ENCODE measurements at places on chromosomes 3 and 15. TPM values are rescaled to one million over a fixed set of nuclear protein-coding genes. Genes with fewer than 3 reads are reported as not detected.

PARP9 gene
- 27.0 TPM for total RNA-seq

LRRN1 gene
- total RNA-seq = 0.13 TPM

DNA sequence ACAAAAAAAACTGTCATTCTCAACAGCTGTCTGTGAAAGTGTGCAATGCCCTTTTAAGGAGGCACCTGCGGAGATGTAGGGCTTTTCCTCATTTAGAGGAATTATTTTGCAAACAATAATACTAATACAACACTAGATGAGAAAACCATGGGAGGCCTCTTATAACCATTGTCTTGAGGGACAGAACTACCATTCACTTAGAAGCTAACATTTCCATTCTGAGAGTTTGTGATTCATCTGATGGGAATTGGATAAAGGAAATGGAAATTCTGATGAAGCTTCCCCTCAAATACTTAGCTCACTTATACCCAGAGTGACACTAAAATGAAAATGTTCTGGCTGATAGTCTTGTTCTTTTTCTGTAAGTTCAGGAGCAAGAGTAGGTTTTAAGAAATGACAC lies 147.7 kb downstream of the CADPS start:
- no peak for DNase-seq

- DNase-seq = no peak
Observed at GRCh38 chr3:188179006-188179966, 25.3 kb downstream of the LPP start.

C3orf20 gene
- not detected for total RNA-seq

DNA sequence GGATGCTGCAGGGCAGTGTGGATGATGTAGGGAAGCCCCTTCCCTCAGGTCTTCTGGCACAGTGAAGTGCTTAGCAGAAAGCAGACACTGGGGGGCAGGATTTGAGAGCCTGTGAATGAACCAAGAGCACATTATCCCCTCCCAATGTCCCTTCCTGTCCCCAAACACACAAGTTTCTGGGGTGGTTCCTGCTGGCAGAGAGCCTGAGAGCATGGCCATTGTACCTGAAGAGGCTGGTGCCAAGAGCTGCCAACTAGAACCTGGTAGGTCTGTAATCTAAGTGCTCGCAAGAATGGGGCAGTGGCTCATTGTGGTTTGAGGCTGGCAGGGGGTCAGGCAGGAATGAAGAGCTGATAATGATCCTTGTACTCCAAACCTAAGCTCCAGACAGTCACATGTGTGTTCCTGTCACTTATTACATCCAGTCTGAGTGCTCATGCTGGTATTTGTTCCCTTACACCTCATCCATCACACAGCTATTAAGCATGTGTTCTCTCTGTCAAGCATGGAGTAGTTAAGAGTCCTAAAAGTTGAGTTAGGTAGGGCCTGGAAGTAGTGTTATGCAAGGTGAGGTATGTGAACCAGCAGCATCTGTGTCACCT lies 6.7 kb upstream of the CCR1 start:
- no peak for DNase-seq

KCNAB1 gene
- 3.5 TPM for total RNA-seq

DNA sequence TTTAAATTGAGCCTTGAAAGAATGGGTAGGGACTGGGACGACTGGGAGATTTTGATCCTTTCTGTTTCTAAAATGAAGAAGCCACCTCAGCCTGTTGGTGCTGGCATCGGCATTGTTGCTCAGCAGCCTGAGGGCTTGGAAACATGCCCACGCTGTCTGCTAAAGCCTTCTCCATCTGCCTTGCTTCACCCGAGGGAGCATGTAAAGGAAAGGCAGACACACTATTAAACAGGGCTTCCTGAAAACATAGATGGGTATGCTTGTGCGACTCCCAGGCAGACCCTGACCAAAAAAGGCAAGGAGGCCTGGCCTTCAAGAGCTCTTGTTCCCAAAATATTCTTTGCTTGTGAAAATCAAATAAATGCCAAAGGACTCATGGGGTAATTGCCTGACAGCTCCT lies 84.2 kb upstream of the SLC4A7 start:
- DNase-seq = peak; percentile 69

GRCh38 chr3:186193534-186194450 lies 84.9 kb upstream of the ETV5 start:
- peak; percentile 30 for DNase-seq

DNA sequence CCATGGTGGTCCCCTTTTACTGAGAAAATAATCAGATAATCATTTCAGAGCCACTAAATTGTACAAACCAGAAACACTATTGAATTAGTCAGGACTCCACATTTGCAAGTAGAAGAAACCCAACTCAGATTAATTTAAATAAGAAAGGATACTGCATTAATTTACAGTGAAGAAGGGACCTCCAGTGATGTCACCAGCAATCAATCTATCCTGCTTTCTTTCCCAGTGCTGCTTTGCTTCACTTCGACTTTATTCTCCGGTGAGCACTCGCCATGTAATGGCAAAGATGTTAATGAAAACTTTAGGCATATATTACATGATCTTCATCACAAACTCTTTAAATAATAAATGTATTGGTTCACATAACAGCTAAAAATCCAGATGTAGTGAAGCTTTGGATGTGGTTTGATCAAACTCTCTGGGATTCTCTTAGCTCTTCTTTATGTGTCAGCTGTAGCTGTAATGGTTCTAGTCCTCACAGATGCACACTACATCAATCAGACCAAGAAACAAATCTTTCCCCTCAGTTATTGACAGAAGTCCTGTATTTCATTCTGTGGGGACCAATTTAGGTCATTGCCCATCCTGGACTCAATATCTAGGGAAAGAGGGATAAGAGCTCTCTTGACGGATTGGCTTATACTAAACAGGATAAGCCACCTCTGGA lies 14.2 kb upstream of the ZBTB20 start:
- DNase-seq = no peak

MESD gene
- total RNA-seq = 17.3 TPM

DNA sequence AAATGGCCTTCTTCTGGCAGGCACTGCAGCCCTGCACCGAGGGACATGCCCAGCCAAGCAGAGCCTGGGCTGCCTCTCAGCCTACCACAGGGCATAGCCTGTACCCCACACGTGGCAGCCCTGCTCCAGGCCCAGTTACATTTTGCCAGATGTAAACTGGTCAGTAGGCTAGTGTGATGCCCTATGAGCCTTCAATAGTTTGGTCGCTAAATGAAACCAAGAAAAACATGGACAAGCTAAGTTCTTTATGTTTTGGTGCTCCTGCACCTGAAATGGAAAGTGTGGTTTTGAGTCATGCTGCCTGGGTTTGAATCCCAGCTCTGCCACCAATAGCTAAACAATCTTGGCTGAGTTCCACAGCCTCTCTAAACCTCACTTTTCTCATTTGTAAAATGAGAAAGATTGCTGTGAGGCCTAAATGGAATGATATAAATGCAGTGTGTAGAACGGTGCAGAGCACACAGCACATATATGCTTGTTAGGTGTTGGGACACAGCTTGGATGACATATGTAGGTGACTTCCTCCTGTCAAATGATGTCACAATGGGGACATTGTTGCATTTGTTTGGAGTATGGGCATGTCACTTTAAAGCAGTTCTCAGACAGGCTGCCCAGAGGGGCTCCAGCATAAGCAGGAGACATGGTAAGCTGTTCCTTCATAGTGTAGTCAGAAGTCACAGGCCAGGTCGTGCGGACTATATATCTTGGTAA lies 57.4 kb downstream of the ZBTB38 start:
- DNase-seq = no peak

GRCh38 chr3:40915346-40915865 lies 283.9 kb upstream of the CTNNB1 start:
- DNase-seq = no peak

GRCh38 chr3:39671600-39671999 lies 137.8 kb upstream of the MYRIP start:
- no peak for DNase-seq

DNA sequence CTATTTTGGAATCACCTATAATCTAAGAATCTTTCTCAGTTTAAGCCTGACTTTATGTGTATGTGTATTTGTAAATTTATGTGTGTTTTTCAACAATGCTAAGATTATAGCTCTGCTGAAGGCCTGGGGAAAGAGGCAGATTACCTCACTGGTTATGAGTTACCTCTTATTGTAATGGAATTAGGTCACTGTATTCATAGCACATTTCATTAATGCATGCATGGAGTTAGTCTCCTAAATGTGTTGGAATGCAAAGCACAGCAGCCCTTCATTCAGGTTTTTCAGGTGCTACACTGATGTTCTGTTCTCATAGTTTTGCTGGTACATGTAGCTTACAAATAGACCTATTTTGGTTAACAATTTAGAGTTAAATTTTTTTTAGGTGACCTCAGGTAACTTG lies 9.5 kb downstream of the GPR87 start:
- no peak for DNase-seq

- DNase-seq = no peak
Observed at GRCh38 chr15:100940767-100941379, 21.7 kb downstream of the LRRK1 start.

COMMD4 gene
- 35.5 TPM for total RNA-seq

DNA sequence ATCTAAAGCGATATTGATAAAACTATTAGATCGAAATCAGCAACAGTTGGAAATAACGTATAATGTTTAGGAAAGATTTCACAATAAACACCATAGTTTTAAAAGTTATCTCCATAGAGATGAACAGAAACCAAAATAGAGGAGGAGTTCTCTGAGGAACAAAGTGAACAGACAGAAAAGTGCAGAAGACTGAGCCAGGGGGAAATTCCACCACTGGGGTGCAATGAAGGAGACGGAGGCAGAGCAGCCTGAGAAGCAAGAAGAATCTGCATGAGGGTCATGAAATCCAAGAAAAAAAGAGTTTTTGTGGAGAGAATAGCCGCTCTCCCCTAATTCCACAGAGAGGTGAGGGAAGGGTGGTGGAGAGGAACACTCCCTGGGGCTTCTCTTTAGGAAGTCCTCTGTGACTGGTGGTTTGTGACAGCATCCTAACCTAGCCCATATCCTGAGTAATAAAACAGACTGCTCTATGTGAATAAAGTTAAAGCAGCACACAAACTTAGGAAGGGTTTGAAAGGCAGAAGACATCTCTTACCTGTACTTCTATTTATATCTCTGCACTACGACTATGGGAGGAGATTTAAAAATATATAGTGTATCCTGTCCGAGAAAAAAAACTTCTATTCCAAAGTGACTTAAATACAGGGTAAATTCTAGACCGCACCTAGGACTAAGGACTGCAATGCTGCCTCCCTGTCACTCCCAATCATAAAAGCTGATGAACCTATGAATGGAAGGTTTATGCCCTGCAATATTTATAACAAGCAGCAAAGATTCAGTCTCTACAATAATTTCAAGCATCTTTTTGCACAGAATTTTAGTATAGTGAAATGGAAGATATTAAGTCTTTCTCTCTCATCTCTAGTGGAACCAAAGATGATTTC lies 22.9 kb downstream of the ATP8B4 start:
- no peak for DNase-seq

GRCh38 chr3:21433751-21434150 lies 317.3 kb downstream of the ZNF385D start:
- no peak for DNase-seq

GRCh38 chr3:131794766-131795388 lies 239.9 kb downstream of the CPNE4 start:
- DNase-seq = no peak

CCDC71 gene
- total RNA-seq = 12.3 TPM

- DNase-seq = no peak
Observed at GRCh38 chr3:123155471-123156011, 46.2 kb upstream of the SEC22A start.

ADIPOQ gene
- total RNA-seq = 192 TPM

C2CD4A gene
- total RNA-seq = not detected

POPDC2 gene
- total RNA-seq = 383 TPM

DNA sequence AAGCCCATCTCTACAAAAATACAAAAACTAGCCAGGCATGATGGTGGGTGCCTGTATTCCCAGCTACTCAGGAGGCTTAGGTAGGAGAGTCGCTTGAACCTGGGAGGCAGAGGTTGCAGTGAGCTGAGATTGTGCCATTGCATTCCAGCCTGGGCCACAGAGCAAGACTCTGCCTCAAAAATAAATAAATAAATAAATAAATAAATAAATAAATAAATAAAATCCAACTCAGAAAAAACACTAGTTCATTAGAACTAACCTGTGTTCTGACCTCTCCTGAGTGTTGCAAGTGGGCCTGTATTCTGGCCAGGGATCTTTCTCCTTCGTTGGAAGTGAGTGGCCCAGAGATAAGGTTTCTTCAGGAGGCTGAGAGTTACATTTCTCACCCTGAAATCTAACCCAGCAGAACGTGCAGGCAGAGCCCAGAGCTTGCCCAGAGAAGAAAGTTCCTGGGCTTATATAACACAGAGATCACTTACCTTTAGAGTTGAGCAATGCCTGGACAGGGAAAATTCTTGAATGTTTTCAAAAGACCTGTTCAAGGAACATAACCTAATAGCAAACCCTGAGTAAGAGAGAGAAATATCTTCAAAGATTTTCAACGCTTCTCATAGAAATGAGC lies 583.9 kb downstream of the MCTP2 start:
- DNase-seq = no peak

CFAP100 gene
- not detected for total RNA-seq

- DNase-seq = no peak
Observed at GRCh38 chr3:125470671-125471070, 49.3 kb downstream of the SNX4 start.

DNA sequence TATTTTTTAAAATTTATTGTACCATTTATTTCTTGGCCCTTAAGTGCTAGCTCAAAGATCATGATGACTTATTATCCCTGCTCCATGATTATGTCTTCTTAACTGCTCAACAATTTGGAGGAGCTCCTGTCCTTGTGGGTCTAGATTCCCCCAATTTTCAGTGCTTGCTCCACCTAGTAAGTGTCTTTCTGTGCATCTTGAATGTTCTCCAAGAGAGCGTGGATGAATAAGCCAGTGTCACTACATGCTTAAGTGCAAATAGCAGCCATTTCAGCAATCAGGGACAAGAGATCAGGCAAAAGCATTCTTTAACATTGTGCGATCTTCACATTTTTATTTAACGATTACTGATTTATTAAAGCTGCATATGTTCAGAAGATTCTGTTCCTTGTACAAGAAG lies 99.4 kb downstream of the ALCAM start:
- DNase-seq = no peak

DGKG gene
- 23.4 TPM for total RNA-seq

- DNase-seq = no peak
Observed at GRCh38 chr3:157103280-157103679, 56.7 kb downstream of the CCNL1 start.

TCF12 gene
- 44.0 TPM for total RNA-seq

TNFAIP8L3 gene
- total RNA-seq = 7.0 TPM

GP9 gene
- total RNA-seq = not detected

DNA sequence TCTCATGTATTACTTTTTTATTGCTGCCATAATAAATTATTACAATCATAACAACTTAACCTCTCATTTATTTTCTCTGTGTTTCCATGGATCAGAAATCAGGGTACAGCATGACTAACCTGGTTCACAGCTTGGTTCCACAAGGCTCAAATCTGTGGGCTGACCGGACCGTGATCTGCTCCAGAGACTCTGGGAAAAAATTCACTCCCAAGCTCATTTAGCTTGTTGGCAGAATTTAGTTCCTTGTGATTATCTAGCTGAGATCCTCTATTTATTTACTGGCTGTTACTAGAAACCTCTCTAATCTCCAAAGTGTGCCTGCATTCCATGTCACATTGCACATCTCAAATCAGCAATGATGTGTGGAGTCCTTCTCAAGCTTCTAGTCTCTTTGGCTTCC lies 386.6 kb downstream of the DIPK2A start:
- no peak for DNase-seq

- DNase-seq = no peak
Observed at GRCh38 chr15:73582851-73583379, 50.3 kb downstream of the NPTN start.

- no peak for DNase-seq
Observed at GRCh38 chr15:76431971-76432370, 95.4 kb downstream of the ISL2 start.

CHRNA7 gene
- total RNA-seq = 1.5 TPM

ANKRD63 gene
- total RNA-seq = 0.65 TPM
